Eye (tissue), 1 donor: ENCODE measurements at places on chromosomes 4 and X.

DNA sequence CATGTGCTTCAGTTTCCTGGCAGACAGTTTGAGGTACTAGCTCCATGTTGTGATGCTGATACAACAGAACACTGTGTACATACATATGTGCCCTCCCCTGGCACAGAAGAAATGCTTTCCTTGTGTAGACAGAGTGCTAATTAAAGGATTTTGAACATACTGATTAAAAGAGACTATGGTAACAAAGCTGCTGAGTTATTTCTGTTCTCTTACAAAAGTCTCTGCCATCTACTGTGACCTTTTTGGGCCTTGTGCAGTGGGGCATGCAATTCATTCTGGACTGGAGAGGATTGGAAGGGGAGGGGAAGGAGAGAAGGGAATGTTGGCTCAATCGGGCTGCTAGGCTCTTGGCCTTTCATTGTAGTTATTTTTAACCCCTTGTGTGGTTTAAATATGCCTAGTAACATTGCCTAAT, 6.0 kb downstream of the PDLIM5 start:
- peak; percentile 94 for DNase-seq

- peak; percentile 15 for DNase-seq
Measured at GRCh38 chrX:128698573-128699181, 646.5 kb upstream of the ACTRT1 start.

GRCh38 chr4:147837435-147837834, 105.5 kb downstream of the ARHGAP10 start:
- DNase-seq, result no peak

DNA sequence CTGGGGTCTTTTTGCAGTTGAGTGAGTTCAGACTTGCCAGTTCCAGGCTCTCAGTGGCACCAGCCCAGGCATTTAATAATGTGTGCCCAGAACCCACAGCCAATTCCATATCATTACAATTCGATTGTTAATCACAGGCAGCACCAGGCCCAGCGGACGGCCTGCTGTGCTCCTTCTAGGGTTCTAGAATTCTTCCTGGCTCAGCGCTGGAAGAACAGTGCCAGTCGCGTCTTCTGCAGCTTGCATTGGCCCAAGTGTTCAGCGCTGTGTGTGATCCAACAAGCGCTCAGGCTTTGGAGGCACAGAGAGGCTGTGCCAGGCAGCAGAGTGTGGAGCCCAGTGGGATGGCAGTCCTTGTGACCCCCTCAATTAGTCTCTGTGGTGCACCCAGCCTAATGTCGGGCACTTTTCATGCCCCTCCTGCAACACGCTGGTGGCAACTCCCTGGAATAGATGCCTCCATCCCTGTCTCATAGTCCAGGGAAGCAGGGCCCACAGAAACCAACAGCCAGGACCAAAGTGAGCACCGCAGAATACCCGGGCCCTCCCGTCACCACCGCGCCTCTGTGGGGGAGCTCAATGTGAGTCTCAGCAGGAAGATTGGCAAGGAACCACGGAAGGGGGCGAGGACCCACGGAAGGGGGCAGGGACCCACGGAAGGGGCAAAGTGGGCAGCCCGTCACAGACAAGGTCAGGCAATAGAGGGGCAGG, 193.2 kb downstream of the AFAP1 start:
- DNase-seq, result no peak

DNA sequence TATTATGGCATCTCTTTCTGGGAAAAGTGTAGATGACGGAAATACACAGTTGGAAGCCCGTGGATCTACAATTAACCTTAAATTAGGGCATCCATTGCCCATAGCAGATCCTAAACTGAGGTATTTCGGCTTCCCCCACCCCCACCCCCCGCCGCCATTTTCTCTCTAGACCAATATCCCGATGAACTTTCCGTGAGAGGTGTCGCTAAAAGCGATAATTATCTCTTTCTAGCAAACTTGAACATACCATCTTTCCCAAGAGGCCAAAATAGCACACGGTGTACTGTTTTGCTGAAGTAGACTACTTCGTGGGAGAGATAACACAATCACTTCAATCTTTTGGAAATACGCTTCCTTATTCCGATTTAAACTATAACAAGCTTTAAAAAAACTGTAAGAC, 554 bp downstream of the KLHL15 start:
- DNase-seq, result peak; percentile 51

DNA sequence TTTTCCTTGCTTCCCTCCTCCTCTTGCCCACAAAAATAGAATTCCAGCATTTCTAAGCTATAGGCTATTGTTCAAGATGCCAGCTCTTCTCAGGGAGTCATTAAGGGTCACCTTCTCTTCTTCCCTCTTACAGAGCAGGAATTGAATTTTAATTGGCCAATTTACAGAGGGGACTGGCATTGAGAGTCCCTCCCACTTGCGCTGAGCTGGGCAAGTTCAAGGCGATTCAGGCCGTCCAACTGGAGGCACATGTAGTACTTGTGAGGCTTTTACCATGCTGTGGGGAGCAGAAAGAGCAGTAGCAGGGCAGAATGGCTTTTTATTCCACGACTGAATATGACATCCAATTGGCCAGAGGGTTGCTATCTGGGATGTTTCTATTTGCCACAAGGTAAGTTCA, 181.9 kb downstream of the SOWAHB start:
- DNase-seq, result no peak

DNA sequence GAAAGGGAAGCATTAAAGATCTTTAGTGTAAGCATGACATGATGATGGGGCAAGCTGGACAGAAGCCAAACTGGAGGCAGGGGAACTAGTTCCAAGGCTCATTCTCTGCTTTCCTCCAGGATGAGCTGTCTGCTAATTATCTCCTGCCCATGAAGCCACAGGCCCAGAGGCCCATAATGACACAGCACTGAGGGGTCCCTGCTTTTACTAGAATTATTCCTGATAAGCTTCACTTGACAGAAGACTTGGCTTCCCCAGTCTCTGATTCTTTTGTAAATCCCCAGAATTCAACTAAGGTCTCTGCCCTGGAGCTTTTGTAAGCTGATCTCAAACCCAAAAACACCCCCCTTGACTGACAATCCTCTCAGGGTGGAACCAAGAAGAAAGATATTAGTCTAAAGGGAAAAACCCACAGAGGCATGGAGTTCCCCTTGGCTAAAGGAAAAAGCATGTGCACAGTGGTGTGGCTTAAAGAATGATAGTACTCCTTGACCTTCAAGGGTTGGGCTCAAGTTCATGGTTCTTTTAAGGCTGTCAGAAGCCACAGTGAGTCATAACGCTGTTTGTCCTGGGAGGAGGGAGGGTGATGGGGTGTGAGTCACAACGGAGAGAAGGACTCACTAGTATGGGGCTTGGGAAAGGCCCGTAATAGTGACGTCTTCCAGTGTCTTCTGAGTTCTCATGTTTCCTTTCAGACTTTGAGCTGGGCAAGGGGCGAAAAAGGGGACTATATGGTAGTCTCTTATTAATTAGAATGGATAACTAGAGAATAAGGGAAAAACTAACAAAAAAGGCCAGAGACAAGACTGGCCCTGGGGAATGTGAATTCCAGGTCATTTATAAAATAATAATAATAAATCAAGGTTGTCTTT, 146.0 kb upstream of the CPEB2 start:
- no peak for DNase-seq

- DNase-seq, result peak; percentile 75
Measured at GRCh38 chrX:11137543-11138139, 26.5 kb downstream of the HCCS start.

DNA sequence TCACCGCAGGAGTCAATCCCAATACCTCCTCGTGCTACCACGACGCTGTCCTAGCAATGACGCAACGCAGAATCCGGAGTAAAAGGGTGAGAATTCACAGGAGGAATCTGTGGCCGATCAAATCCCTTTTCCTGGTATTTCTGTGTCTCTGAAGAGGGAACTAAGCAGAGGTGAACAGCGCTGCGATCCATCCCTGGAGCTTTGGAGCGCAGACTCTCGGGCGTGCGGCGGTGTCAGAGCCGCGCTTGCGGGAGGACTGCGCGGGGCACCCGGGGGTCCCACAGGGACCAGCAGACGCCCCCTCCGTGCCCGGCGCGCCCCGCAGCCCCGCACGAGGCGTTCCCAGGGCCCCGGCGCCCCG, 17.2 kb upstream of the ZNF718 start:
- DNase-seq, result no peak

GRCh38 chrX:94123062-94123461, 449.1 kb downstream of the FAM133A start:
- no peak for DNase-seq

DNA sequence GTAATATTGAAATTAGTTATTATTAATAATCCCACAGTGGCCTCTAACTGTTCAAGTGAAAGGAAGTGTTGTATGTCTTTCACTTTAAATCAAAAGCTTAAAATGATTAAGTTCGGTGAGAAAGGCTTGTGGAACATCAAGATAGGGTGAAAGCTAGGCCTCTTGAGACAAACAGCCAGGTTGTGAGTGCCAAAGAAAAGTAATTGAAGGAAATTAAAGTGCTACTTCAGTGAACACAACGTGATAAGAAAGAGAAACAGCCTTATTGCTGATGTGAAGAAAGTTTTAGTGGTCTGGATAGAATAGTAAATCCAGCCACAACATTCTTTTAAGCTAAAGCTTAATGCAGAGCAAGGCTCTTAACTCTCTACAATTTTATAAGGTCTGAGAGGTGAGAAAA, 42.6 kb upstream of the IL13RA2 start:
- DNase-seq, result no peak

- no peak for DNase-seq
Measured at GRCh38 chrX:39853417-39854030, 244.2 kb downstream of the BCOR start.

DNA sequence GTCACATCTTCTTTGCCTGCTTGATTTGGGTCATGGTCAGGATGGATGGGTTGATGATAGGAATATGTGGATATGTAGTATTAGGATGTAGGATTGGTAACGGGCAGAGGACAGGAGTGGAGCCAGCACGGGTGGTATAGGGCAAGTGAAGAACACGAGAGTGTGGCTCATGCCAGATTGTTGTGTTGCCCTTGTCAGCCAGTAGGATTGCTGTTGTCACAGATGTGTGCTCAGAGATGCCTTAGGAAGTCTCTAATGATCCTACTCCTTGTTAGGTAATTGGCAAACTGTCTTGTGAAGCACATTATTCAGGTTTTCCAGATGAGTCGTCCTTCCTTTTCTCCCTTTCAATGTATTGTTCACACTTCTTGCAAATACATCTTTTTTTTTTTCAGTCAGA, 5.5 kb downstream of the ATP10D start:
- DNase-seq, result no peak

- no peak for DNase-seq
Measured at GRCh38 chrX:49892542-49892941, 13.3 kb downstream of the USP27X start.

DNA sequence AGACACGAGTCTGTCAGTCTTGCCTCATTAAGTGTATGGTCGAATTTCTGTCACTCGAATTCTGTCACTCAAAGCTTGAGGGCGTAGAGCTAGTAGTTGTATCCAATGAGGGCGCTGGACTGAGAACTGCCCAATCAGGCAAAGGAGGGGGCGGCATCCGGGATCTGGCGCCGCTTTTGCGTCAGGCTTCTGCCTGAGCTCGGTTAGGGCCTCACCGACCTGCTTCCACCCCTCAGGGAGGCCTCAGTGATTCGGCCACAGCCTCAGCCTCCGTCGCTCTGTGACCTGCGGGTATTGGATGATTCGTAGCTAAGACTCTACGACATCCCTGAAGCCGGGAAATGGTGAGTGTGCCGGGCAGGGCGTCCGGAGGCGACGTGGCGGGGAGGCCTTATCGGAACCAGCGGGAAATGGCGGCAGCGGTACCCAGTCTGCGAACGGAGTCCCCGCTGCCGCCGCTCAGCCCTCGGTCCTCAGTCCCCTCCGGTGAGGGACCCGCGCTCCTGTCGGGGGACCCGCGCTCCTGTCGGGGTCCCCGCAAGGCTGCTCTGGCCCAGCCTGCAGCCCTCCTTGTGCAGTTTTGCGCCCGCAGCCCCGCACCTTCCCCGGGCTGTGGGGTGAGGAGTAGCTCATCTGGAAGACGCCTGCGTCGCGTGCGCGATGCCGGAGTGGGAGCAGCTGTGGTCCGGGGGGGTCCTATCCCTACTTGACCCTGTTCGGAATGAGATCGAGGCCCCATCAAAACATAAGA, 88.3 kb downstream of the ZNF718 start:
- peak; percentile 92 for DNase-seq

GRCh38 chr4:2408401-2408958, 10.0 kb downstream of the ZFYVE28 start:
- no peak for DNase-seq

GRCh38 chr4:57442241-57442640, 332.1 kb upstream of the IGFBP7 start:
- no peak for DNase-seq

DNA sequence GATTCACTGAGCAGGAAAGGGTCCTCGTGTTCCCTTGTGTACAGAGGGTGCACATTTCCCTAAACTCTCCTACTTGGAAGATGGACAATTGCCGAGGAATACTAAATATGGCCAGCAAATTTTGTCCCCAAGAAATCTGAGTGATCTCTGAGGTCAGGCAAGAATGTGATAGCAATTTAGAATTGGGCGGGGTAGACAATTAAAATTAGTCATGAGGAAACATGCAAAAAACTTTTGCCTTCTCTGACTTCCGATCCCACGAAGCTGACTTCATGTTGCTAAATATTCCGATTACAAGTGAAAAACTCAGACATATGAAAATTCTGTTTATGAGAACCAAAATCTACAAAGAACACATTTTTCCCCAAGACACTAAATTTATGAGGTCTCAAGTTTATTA, 453.9 kb upstream of the ZFP42 start:
- no peak for DNase-seq

GRCh38 chr4:64598066-64598465, 188.8 kb upstream of the TECRL start:
- peak; percentile 33 for DNase-seq

DNA sequence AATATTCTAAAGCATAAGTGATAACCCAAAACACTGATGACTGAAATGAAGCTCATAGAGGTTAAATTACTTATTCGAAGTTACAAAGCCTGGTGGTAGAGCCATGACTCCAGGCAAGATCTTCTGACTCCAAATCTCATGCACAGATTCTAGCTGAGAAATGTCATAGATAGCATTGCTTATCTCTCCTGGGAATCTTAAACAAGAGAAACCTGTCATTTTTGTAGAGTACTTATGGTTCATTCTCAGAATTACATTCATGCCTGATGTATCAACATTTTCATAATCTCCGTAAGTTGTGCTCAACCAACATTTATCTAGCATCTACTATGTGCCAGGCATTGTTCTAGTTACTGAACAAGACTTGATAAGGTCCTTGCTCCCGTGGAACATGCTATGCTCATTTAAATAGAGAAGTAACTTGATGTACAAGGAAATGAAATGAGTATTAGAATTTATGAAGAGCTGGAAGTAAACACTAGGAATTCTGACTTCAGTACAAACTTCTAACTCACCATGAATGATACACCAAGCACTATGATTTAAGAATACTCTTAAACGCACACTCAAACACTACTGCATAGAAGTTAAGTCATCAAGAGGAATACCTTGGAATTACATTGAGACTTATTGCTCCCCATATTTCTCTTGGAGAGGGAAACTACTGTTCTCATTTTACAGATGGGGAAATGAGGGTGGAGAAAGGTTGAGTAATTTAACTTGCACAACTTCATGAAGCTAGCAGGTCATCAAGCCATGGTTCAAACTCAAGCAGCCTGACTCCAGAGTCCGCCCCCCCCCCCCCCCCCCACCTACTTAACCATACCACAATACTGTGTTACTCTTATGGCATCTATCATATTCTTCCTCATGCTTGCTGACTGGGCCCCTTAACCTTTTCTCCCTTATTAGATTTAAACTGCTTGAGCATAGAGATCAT, 45.4 kb downstream of the MBNL3 start:
- no peak for DNase-seq

- peak; percentile 43 for DNase-seq
Measured at GRCh38 chrX:13471269-13471668, 98.1 kb upstream of the EGFL6 start.
